Fibroblast of pulmonary artery (primary cell): ENCODE measurements at places on chromosomes 11 and 22.

DNA sequence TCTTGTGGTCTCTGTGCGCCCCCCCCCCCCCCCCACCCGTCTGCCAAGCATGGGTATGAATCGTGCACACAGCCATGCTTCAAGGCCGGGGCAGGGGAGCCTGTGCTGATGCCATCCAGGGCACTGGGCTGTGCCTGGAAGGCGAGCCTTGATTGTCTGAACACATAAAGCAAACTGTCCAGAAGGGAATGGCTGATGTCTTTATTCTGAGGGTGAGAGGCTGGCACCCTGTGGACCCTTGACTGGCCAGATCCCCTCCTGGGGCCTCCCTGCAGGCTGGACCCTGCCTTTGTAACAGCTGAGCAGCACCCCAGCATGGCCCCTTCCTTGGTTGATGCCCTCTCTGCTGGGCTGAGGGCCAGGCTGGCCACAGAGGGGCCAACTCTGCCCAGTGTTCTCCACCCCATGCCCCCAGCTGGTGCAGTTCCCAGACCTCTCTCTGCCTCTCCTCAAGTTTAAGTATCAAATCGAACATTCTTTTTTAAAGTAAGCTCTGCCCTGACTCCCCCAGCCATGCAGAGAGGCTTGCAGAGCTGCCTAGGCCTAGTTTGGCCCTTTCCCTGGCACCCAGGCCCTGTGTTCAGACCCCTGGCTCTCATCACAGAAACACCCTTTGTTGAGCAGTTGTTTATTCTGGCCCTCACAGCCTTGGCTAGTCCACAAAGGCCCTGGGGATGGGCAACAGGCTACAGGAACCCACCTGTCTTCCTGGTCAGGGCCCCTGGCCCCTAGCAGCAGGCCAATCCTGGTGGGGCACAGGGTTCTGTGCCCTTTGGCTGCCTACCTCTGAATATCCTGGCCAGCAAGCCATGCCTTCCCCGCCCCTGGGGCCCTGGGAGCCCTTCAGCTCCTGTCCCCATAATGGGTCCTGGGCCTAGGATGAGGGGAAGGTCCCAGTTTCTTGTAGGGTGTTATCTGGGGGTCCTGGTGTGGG lies 3.9 kb upstream of the RANBP1 start:
- no peak for DNase-seq

DNA sequence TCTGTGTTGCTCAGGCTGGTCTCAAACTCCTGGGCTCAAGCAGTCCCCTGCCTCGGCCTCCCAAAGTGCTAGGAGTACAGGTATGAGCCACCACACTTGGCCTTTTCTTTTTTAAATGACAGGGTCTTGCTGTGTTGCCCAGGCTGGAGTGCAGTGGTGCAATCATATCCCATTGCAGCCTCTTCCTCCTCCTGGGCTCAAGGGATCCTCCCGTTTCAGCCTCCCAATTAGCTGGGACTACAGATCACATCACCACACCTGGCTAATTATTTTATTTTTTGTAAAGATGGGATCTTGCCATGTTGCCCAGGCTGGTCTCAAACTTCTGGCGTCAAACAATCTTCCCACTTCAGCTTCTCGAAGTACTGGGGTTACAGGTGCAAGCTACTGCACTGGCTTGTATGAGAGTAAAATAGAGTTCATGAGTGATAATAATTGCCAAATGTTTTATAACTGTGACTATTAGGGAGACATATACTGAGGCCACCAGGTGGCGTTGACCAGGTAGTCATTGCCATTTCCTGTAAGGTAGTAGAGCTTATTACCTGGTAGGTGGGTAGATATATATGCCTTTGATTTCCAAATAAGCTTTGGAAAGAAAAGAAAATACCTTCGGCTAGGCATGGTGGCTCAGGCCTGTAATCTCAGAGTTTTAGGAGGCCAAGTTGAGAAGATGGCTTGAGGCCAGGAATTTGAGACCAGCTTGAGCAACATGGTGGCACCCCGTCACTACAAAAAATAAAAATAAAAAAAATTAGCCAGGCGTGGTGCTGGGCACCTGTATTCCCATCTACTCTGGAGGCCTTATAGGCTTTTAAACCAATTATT lies 5.4 kb downstream of the FDX1 start:
- no peak for DNase-seq

- DNase-seq = peak; percentile 100
These were observed 4.0 kb upstream of the FTH1 start for GRCh38 chr11:61971248-61972111.

GRCh38 chr11:280706-281485 lies 2.7 kb downstream of the NLRP6 start:
- DNase-seq = no peak

DNA sequence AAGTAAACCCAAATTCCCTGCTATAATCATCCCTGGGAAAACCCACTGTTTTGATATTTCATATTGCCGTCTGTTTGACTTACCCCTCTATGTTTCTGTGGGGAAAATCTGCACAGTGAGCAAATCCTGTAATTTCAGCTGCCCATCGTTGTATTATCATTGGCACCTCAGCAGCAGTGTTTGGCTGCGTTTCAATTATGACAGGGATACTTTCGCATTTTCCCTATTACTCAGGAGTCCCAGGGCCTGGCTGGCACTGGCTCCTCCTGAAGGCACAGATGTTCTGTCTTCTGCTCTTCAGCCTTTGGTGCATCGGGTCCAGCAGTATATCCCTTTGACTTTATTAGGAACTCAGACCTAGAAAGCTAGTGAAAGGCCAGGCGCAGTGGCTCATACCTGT lies 12.2 kb upstream of the MMP12 start:
- DNase-seq = no peak

DNA sequence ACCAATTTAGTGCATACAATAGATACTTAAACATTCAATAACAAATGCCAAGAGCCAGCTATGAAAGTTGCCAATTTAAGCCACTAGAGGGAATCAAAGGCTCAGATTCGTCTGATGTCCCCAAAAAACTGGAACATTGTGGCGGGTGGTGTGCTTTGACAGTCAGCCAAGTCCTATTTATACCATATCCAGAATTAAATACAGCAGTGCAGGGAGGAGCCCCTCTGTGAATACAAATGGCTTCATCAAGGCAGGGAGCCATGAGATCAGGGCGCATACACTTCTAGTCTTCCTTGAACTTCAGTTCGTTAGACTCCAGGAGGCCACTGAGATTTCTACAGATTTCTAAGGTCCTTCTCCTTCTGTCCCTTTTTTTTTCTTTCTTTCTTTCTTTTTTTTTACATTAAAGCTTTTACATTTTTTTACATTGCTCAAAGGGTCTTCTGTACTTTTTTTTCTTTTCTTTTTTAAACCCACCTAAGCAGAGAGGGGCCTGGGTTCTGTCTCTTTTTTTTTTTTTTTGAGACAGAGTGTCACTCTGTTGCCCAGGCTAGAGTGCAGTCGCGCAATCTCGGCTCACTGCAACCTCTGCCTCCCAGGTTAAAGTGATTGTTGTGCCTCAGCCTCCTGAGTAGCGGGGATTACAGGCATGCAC lies 41.5 kb upstream of the HSPA8 start:
- DNase-seq = peak; percentile 83

- DNase-seq = peak; percentile 42
These were observed 13.7 kb downstream of the MFNG start for GRCh38 chr22:37472418-37473006.

DNA sequence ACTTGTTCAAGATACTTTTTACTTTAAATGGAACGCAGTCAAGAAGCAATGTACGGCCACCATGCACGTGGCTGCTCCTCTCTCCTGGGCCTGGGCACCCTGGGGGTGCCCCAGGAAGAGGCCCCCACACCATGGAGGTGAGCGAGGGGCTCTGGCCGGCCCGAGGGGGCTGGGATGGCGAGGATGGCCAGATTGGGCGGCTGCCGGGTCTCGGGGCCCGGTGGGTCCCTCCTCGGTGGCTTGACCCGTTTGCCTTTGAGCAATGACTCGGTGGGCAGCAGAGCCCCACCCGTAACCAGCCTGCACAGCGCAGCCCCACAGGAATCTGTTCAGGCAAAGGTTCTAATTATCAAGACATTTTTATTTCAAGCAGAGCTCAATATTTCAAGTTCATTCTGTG lies 167.4 kb downstream of the BRD1 start:
- DNase-seq = no peak

GRCh38 chr11:80118073-80118472 lies 677.2 kb upstream of the TENM4 start:
- no peak for DNase-seq

DNA sequence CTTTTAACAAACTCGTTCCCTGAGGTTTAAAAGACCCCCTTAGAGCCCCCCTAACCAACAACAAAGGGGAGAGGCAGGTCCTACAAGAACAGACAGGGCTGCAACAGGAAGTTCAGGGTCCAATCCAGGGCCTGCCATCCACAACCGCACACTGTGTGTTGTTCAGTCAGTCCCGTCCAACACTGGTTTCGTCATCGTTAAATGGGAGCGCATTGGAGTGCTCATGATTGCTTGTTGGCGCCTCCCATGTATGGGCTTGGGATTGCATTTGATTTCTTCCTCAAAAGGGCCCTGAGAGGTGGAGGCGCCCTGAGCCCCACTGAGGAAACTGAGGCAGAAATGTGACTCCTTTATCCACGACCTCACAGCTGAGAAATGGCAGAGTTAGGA lies 174.1 kb downstream of the MN1 start:
- peak; percentile 10 for DNase-seq

- DNase-seq = no peak
These were observed at the start of gene RASD2 for GRCh38 chr22:35540595-35541253. Gene RASD2 (plus strand): TSS chr22:35540831. CDS start chr22:35546810, 5,979 bp downstream.

GRCh38 chr22:39979458-39979857 lies 15.3 kb upstream of the FAM83F start:
- no peak for DNase-seq

- peak; percentile 32 for DNase-seq
These were observed 10.4 kb downstream of the RCOR2 start for GRCh38 chr11:63906585-63906984.

GRCh38 chr22:20524004-20524481 lies 16.6 kb downstream of the MED15 start:
- peak; percentile 21 for DNase-seq

- DNase-seq = peak; percentile 2
These were observed 194.4 kb upstream of the PGR start for GRCh38 chr11:101323997-101324396.

DNA sequence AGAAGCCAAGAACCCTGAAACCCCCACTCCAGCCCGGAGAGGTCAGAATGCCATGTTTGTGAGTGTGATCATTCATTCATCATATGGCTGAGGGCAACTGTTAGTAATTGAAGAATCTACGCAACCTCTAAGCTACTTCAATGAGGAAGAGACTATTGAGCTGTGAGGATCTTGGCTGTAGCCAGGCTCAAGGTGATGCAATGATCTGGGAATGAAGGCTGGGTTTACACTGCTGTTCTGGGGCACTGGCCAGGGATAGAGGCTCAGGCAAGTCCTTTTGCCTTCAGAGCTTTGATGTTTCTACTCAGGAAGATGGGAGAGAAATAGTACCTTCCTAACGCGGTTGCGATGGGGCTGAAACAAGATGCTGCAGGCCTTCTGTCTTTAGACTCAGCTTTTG lies 12.9 kb downstream of the CRYBB2 start:
- peak; percentile 36 for DNase-seq

GRCh38 chr11:92625894-92626293 lies 343.6 kb upstream of the MTNR1B start:
- no peak for DNase-seq

DNA sequence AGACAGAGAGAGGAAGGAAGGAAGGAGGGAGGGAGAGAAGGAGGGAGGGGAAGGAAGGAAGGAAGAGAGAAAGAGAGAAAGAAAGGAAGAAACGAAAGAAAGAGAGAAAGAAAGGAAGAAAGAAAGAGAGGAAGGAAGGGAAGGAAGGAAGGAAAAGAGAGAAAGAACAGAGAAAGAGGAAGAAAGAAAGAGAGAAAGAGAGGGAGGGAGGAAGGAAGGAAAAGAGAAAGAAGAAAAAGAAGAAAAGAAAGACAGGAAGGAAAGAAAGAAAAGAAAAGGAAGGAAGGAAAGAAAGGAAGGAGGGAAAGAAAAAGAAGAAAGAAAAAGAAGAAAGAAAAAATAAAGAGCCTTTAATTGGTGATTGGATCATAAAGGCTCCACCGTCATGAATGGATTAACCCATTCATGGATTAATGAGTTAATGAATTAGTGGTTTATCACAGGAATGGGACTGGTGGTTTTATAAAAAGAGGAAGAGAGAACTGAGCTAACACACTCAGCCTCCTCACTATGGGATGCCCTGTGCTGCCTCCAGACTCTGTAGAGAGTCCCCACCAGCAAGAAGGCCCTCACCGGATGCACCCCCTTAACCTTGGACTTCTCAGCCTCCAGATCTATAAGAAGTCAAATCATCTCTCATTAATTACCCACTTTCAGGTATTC lies 9.0 kb upstream of the PLAAT2 start:
- no peak for DNase-seq

DNA sequence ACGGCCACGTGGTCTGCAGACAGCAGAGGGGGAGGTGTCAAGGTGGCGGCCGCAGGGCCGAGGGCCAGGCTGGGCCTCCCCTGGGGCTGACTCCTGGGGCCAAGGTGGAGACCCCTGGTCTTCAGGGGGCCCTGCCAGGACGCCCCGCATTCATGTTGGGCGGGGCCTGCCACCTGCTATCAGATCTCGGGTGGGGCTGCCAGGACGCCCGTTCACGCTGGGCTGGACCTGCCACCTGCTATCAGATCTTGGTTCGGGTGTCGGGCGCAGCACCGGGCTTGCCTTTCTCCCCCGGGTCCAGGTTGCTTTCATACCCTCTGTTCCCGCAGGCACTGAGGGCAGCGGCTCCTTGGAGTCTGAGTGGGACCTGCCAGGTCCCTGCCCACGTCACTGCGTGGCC lies 16.1 kb upstream of the MAPK11 start:
- DNase-seq = no peak

DNA sequence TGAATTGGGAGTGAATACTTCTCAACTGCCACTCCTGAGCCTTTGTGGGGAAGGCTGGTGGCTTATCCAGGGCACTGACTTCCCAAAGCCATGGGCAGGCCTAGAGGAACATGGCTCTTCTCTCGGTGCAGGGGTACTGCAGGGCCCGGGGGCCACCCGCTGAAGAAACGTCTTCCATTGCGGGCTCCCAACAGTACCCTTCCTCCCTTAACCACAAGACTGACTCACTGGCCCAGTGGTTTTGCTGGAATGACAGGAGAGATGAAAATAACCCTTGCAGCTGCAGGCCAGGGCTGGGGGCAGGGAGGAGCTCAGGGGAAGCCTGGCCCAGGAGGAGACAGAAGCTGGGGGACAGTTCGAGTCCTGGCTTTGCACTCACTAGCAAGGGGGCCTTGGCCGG lies 13.5 kb downstream of the TXN2 start:
- peak; percentile 94 for DNase-seq

GRCh38 chr11:111367411-111368284 lies 11.4 kb downstream of the POU2AF1 start:
- no peak for DNase-seq
